ENCODE measurements at places on chromosomes 1 and 21.

DNA sequence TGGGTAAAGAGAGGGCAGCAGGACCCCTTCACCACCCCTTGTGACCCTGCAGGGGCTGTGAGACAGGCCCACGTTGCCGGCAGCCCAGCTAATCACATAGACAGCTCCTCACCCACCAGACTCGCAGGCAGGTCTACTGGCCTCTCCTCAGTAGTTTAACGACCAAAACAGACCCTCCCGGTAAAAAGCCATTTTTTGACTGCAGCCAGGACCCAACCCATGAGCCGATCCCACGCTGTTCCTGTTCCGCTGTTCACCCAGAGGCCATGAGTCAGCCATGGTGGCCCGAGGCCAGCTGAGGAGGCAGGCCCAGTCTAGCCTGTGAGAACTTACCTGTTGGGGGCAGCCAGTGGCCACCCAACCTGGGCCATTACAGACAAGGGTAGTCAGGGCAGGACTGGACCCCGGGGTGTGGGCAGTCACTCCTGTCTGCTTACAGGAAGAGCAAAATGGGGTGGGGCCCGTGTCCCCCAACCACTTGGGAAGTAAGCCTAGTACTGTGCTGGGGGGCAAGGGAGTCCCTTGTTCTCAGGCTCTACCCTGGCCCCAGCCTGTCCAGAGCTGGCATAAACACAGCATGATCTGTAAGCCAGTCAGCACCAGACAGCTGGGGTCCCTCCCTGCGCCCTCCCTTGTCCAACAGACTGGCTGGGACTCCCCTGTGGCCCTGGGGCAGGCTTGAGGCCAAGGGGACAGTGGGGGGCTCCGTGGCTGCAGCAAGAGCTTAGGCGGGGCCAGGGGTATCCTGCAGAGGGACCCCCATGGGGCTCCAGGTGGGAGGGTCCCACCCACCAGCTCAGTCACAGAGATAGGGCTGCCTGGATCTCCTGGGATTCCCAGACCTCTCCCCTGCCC lies 61.9 kb downstream of the WNT9A start:
- DNase-seq: no peak

DNA sequence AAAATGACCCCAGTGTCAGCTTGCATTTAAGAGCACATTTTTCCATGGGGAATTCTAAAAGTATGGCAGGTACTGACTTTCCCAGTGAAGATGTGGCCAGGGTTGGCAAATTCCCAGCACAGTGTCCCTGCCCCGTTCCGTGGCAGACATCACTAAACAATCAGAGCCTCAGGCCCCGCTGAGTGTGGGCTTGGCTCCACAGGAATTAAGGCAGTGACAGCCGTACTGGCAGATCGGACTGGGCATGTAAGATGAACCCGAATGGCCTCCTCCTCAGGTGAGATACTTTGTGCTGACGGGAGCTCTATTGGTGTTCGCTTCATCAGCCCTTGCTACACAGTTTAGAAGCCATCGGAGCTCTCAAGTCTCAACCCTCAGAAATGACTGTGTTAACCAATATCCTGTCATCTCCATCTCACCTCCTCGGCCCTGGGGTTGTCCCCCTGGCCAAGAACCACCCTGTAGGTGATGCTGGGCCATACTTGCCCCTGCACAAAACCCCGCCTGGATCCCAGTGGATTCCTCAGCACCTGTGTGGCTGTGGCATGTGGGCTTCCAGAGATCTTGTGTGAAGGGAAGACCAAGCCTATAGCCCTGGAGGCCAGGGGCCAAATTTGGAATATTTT lies 29.0 kb upstream of the ABCG1 start:
- DNase-seq: no peak

GRCh38 chr21:34792504-34793089 lies 123.8 kb downstream of the CLIC6 start:
- no peak for DNase-seq

GRCh38 chr1:232793944-232794343 lies 11.3 kb upstream of the MAP10 start:
- no peak for DNase-seq

DNA sequence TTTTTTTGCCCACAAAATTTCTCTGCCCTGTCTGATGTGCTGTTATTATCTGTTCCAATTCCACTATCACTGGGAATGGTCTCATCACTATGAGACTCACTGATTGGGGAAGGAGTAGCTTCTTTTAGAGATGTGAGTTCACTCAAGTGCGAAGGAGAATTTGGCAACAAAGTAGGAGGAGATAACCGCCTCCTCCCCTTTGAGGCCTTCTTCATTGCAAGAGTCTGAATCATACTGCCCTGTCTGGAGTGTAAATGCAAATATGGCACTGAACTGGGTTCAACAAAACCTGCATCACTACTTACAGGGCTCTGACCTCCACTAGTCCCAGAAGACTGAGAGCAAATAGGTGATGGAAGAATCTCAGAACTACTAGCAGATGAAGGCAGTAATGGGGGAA lies 83.4 kb downstream of the ASH1L start:
- no peak for DNase-seq

DNA sequence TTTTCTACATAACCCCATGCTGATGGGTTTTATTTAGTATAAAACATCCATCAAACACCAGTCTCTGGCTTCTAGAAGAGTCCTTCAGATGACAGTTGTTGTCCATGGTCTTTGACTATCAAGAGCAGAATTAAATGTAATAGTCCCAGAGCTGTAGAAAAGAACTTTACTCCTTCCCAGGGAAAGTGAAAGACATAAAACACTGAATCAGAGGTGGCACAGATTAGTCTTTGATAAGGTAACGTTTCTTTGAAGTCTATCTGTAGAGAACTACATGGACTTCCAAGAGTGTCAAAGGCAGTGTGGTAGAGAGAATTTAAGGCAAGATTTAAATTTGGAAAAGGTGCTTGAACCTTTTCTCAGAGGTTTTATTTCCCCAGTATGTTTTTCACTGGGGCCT lies 21.9 kb downstream of the SYNC start:
- DNase-seq: no peak

GRCh38 chr1:28950449-28950848 lies 36.1 kb downstream of the EPB41 start:
- no peak for DNase-seq

DNA sequence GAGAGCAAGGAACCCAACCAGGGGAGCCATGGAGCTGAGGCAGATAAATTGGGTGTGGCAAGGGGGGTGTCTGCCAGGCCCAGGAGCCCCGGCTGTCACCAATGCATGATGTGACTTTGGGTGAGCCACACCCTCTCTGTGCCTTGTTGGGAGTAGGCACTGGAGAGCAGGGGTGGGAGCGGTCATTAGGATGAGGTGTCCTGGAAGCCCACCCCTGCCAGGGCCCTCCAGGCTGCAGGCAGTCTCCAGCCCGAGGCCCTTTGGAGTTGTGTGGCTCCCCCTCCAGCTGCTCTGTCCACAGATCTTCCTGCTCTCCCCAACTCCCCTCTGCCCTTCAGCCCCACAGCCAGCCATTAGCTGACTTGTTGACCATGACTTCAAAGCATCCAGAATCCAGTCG lies 11.4 kb downstream of the MX2 start:
- no peak for DNase-seq

GRCh38 chr1:219310181-219310728 lies 136.6 kb downstream of the LYPLAL1 start:
- DNase-seq: no peak

DNA sequence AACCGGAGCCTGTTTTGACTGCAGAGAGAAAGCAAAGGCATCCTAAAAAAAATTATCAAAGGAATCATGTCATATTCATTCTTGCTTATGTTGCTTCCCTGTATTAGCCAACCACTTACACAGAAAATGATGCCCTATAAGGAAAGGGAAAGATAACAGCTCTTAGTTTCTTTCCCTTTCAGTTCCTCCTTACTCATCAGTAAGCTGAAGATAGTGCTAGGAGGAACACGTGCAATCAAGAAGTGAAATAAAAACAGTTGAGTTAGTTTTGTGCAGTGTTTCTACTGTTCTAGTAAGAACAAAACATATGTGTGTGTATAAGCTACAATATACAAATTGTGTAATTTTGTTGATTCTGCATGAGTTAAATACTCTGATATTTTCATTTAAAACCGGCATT lies 45.3 kb upstream of the MTF2 start:
- DNase-seq: no peak

- DNase-seq: no peak
Observed at GRCh38 chr1:4754816-4755215, 100.4 kb downstream of the AJAP1 start.

GRCh38 chr1:206960676-206961386 lies 9.4 kb downstream of the FCAMR start:
- DNase-seq: no peak

DNA sequence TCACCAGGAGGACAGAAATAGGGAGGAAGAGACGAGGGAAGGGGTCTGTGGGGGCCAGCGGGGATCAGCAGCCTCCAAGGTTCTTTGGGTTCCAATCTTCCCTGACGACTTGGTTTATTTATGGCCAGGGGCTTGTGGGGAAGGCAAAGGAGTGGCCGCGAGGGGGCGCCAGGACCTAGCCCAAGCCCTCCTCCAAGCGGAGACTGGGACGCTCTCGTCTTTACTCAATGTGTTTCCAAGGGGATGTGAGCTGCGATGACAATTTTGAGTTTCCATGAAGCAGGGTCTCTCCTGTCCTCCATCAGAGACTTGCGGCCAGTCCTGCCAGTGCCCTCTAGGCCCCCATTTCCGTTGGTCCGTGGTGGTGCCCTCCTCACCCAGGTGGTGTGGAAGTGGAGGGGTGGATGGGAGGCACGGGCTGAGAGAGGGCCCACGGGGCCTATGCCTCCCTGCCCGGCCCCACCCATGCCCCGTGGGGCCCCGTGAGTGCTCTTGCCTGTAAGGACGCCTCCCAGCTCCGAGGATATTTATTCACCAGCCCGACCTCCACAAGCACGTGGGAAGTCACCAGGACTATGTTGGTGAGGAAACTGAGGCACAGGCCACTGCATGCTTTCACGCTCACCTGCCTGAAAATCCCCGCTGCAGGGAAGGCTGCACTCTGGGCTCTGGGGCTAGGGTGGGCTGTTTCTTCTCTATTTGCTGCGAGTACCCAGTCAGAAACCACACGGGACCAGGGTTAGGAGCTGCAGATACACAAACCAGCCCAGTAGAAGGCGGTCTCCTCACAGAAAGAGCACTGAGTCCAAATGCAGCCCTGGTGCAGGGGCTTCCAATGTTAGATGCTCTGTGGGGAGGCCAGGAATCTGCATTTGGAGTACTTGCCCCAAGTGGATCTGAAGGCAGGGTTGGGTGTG lies 26.5 kb downstream of the DMRTB1 start:
- peak; percentile 67 for DNase-seq

GRCh38 chr1:65001231-65001792 lies 35.0 kb upstream of the JAK1 start:
- peak; percentile 83 for DNase-seq

GRCh38 chr1:160781186-160781766 lies 14.7 kb upstream of the LY9 start:
- no peak for DNase-seq

- no peak for DNase-seq
Observed at GRCh38 chr1:29673228-29673500, 436.8 kb downstream of the PTPRU start.

- no peak for DNase-seq
Observed at GRCh38 chr1:242162140-242162539, 163.2 kb upstream of the MAP1LC3C start.

DNA sequence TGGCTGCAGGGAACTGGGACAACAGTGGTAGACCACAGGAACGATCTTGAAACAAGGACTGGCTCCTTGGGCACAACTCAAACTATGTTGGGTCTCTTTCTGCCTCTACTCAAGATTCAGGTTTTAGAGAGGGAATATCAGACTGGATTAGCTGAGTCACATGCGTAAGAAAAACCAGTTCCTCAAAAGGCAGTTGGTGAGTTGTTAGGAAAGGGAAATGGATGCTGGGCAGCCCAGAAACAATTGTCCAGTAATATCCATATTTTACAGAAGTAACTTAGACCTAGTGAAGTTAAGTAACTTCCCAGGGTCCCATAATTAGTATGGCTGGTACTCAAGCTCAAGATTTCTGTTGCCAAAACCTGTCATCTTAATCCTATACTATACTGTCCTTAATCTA lies 27.0 kb upstream of the TMEM39B start:
- DNase-seq: no peak

GRCh38 chr1:45230537-45230936 lies 24.1 kb upstream of the ZSWIM5 start:
- DNase-seq: no peak

- DNase-seq: no peak
Observed at GRCh38 chr1:234969581-234970400, 158.8 kb downstream of the TOMM20 start.

DNA sequence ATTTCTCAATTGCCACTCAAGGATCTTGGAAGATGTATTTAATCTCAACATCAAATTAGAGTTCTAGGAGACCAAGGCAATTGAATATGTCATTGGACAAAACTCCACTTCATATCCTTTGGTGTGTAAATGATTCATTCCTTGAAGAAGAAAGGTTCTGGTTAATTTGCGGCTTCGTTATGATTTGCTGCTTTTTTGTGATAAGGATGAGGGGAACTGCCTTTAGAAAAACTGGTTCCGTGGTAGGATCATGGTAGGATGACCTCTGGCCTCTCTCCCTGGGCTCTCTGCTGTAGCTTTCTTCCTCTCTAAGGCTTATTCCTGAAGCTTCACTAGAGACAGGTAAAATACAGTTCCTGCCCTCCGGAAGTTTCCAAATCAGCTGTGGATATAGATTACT lies 51.5 kb upstream of the ERRFI1 start:
- no peak for DNase-seq

GRCh38 chr1:58551186-58552140 lies 4.9 kb upstream of the OMA1 start:
- no peak for DNase-seq

GRCh38 chr1:204516180-204516879 lies at the start of gene MDM4:
Gene MDM4, plus strand, starts transcription at chr1:204516406. Its CDS starts 9,113 bp downstream, at chr1:204525519.
- DNase-seq: peak; percentile 91

DNA sequence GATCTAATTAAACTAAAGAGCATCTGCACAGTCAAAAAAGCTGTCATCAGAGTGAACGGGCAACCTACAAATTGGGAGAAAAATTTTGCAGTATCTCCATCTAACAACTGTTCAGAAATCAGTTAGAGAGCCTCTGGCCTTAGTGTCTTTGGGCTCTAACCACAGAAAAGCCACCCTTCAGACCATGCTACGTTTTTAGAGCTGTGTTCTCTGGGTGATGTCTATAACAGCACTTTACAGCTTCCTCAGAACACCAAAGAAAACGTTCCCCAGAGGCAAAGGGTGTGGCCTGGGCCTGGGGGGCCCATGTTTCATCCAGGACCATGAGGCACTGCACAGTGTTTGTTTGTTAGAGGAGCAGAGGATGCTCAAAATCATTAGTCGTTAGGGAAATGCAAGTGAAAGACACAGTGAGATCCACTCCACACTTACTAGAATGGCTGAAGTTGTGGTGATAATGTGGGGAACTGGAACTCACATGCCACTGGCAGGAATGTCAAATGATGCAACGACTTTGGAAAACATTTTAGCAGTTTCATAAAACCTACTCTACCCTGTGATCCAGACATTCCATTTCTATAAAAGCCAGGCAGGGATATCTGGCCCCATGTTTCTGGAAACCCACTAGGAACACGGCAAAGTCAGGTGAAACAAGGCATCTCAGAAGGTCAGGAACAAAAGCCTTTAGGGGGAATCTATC lies 250.4 kb upstream of the HOOK1 start:
- no peak for DNase-seq

Data from activated CD8-positive, alpha-beta memory T cell treated with anti-CD3 and anti-CD28 coated beads, Interleukin-2, amount 50 U/mL, for 4 hours (primary cell).